Keratinocyte (primary cell): ENCODE measurements at places on chromosomes 2 and 18.

DNA sequence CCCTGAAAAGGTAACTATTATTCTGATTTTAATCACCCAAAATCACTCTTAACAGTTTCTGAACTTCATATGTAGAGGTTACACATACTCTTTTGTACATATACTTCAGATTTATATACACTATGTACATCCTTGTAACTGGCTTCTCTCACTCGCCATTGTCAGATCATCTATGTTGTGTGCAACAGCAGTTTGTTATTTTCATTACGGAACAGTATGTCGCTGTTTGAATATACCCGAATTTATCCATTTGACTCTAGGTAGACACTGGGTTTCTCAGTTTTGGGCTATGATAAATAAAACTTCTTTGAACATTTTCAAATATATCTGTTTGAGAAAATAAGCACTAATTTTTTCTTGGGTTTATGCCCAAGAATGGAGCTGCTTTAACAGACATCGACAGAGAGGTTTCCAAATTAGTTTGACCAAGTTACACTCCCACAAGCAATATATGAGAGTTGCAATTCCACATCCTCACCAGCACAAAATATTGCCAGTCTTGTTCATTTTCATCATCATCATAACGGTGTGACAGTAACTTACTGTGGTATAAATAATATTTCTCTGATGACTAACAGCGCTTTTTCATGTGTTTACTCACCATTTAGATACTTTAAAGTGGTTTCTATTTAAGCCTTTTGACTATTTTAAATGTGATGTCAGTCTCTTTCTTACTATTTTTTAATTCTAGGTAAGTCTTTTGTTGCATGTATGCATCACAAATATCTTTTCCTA, 80.9 kb downstream of the SMC6 start:
- DNase-seq: no peak
- no peaks in the 10 kb centered on the region for H3K27me3 ChIP-seq
- peaks cover 8% of the 10 kb centered on the region for H3K36me3 ChIP-seq
- no peak overlapping the region for H3K27ac ChIP-seq
- no peak overlapping the region for H3K4me3 ChIP-seq
- no peaks in the 10 kb centered on the region for H3K4me1 ChIP-seq

DNA sequence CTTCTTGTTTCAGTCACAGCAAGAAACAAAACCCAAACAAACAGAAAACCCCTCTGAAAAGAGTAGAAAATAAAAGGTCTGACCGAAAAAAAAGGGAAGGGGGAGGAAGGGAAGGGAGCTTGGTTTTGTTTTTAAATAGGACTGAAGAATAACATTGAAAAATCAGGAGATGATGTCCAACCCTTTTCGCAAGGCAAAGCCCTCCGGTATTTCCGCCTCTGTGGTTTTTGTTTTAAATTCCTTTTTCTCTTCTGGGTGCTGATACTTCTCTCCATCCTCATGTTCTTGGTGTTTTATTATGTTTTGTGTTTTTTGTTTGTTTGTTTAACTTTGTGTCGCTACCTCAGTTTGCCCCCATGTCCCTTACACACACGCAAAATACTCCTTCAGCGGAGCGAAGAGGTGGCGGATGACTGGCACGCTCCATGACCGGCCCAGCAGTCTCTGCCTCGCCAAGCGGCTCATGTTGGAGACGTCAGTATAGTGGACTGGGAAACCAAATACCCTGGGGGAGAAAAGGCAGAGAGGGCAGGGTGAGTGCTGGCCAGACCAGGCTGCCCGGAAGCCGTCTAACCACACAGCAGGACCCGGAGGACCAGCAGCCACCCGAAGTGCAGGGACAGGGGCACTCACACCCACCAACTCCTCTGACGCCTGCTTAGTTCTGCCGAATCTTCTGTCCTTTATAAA, 65.7 kb upstream of the POMC start:
- H3K4me3 ChIP-seq: no peak overlapping the region
- no peak for DNase-seq
- H3K27me3 ChIP-seq: no peaks in the 10 kb centered on the region
- no peak overlapping the region for H3K27ac ChIP-seq
- H3K4me1 ChIP-seq: no peaks in the 10 kb centered on the region
- H3K36me3 ChIP-seq: peaks cover 13% of the 10 kb centered on the region

GRCh38 chr2:236209535-236209934, 41.3 kb upstream of the GBX2 start:
- no peaks in the 10 kb centered on the region for H3K36me3 ChIP-seq
- no peak overlapping the region for H3K27ac ChIP-seq
- H3K4me3 ChIP-seq: no peak overlapping the region

- no peak overlapping the region for H3K4me3 ChIP-seq
- no peak overlapping the region for H3K27ac ChIP-seq
- H3K4me1 ChIP-seq: peaks cover 14% of the 10 kb centered on the region
- H3K36me3 ChIP-seq: no peaks in the 10 kb centered on the region
- no peak for DNase-seq
Measured at GRCh38 chr18:63258749-63259566, 60.6 kb downstream of the BCL2 start.

DNA sequence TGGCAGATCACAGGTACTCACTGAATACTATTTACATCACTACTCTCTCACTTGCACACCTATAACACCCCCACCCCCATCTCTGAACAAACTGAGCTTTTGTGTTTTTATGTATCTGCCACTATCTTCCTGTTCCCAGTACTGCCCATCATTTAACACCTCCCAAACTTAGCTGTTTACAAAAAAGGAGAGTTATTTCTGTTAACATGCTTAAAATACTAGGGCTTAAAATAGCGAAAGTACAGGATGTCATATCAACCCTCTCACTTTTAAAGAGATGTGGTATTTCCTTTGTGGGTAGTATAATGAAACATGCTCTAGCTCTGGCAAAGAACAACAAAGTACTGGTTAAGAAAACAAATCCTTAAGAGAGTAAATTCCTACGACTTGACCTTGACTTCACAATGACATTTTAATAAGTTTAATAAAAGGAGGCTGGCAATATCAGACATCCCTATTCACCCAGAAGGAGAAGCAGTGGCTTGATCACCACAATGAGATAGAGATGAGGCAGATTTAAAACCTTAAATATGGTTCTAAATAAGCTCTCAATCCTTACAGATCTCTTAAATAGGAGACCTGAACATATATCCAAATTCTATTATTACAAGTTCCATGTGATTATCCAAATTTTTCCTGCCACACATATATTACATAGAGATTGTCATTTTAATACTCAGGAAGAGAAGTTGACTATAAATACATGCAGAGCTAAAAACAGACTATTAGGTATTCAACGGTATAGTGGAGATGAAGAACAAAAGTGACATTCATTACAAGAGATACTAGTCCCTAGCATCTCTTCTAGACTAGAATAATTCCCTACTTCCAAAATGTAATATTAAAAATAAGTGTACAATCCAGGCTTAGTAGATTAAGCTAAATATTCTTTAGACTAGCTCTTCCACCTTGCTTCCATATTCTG, 36.9 kb downstream of the TRAK2 start:
- H3K27me3 ChIP-seq: no peaks in the 10 kb centered on the region
- H3K4me1 ChIP-seq: peaks cover 7% of the 10 kb centered on the region
- H3K36me3 ChIP-seq: peaks cover 3% of the 10 kb centered on the region
- no peak overlapping the region for H3K27ac ChIP-seq
